ENCODE measurements at places on chromosomes 4 and X.

DNA sequence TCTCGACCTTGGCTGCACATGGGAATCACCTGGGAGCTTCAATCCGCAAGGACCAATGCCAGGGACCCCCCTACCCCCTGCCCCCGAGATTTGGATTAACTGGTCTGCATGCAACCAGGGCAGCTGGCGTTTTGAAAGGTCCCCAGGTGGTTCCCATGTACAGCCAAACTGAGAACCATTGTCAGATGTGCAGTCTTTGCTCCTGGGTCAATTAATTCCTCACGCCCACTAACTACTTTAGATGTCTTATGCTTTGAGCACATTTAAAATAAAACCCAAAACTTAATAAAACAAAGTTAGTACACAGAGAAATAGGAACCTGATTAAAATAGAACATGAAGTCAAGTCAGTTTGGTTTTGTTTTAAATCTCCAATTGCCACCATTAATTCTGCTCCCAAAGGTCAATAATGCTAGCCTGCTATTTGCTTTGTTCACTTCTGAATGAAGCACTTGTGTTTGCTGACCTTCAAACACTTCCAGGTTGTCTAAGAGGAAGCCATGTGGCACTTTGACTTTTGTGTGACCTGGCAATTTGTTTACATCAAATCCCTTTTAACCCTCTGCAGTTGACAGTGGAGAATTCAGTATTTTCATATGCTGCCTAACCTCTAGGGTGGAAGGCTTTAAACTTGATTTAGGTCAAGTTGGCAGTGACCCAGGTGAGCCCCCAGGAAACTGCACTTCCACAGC, 27.2 kb upstream of the TMSB4X start:
- DNase-seq = no peak

GRCh38 chr4:70488748-70489147, 16.8 kb downstream of the MUC7 start:
- DNase-seq = no peak

DNA sequence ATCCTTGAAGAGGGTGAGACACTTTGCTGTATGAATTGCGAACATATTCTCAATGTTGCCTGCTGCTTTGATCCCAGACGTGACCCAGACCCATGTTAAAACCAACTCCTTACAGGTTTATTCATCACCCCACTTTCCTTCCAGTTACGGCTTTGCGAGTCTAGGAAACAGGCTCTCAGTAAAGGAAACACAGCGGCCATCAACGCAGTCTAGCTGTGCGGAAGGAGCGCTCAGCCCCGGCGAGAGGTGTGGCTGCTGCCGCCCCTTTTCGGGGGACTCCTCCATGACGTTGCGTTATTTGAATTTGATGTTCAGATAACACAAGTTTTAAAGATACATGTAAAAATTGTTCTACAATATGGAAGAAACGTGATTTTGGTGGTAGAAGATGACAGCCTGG, 206.4 kb upstream of the FAT1 start:
- DNase-seq = no peak

DNA sequence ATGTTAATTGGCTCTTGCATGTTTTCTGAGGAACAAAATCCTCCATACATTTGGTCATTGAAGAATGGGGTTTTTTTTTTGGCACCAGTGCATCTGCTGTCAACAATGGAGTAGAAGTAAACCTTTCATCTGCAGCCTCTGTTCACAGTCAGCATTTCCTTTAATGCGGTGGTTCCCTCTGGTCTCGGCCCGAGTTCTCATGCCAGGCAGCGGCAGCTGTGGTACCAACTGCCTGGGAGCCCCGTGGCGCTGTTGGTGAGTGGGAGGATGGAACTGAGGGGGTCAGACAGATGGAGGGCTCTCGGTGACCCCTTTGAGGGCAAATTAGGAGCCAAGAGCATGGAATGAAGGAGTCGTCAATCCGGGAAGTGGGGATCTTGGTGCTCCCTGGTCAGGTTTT, 114.7 kb downstream of the AFF1 start:
- DNase-seq = no peak

GRCh38 chr4:28075401-28075956, 1214.8 kb downstream of the STIM2 start:
- no peak for DNase-seq

DNA sequence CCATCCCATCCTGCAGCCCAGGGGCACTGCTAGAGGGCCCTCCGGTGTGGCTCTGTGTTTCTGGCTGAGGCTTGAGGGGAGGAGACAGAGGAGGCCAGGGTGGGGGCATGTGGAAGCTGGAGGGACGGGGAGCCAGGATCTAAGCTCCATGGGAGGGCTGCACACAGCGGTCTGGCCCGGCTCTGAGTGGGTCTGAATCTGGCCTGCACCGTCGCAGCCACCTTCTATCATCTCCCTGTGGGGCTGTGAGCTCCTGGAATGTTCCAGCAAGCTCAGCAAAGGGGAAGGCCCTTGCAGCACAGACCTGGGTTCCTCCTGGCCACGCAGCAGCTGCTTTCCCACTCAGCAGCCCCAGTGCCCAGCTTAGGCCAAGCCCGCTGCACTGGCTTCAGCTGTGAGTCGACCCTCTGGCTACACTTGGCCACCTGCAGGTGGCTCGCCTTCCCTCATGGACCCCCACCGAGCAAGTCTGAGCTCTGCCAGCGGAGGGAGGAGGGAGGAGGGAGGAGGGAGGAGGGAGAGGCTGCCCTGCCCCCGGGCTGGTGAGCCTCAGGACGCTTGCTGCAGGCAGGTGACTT, 5.3 kb downstream of the NKX1-1 start:
- DNase-seq = peak; percentile 56

- DNase-seq = no peak
Observed at GRCh38 chr4:108775921-108776320, 13.1 kb upstream of the ETNPPL start.

GRCh38 chrX:578531-578930, 52.1 kb upstream of the SHOX start:
- DNase-seq = no peak

- no peak for DNase-seq
Observed at GRCh38 chrX:21972721-21973120, 32.2 kb downstream of the SMS start.

DNA sequence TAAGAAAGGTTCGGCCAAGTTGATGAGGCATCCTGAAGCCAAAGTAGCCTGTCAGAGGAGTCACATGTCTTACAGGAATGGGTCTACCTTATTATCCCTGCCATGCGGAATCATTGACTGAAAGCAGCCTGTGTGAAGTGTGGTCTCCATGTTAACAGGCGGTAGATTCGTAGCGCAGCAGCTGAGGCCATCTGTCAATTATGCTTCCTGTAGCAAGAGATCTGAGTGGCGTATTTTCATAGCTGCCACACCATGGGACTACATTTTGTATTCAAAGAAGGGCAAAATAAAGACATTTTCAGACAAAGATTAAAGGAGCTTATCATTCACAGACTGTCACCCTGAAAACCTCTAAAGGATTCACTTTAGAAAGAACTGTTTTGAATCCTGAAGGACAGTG, 11.2 kb upstream of the MED14 start:
- DNase-seq = no peak

- no peak for DNase-seq
Observed at GRCh38 chr4:161321706-161322105, 842.1 kb downstream of the FSTL5 start.

- no peak for DNase-seq
Observed at GRCh38 chrX:21700967-21701366, 42.8 kb upstream of the KLHL34 start.

DNA sequence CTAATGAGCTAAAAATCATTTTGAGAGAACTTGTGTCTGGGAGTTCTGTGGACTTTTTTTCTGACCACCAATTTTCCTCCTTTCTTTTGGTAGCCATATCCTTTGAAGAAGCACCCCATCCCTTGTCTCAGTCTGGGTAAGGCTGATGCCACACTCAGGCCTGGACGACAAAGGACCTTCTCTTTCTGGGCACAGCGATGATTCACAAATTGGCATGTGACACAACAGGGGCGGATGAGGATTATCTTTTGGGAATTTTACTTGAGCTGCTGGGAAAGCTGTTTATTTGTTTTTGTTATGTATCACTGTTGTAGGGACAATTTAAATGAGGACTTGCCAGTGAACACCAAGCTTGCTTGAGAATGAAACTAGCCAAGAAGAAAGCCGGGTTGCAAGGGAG, 233.4 kb upstream of the HAND2 start:
- no peak for DNase-seq

Measured in iPS-NIHi11 (cell line).